ENCODE measurements at places on chromosomes 11 and 22. TPM values are rescaled to one million over a fixed set of nuclear protein-coding genes. Genes with fewer than 3 reads are reported as not detected.

Gene P2RY6
- 1.3 TPM for total RNA-seq

Gene BEST1
- 0.56 TPM for total RNA-seq

Gene HEPHL1
- total RNA-seq: under 0.01 TPM

Gene GGT5
- total RNA-seq: 2.6 TPM

Gene PRG3
- not detected for total RNA-seq

Measured in esophagus squamous epithelium (tissue), 5 donors.